ENCODE measurements at places on chromosomes 4 and X.

- no peak for DNase-seq
Observed at GRCh38 chr4:175875993-175876771, 64.1 kb upstream of the GPM6A start.

DNA sequence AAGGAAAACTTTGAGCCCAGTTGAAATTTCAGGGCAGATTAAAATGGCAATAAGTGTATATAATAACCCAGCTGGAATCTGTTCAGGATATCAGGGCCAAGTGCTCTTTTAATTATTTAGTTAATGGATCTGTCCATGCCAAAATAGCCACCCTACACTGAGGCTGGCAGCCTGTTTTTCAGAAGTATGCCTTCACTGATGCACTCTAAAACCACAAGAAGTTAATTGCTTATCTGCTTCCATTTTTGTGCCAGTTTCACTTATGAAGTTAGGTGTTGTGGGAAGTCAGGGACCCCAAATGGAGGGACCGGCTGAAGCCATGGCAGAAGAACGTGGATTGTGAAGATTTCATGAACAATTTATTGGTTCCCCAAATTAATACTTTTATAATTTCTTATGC lies 960.3 kb downstream of the C4orf33 start:
- DNase-seq: no peak

GRCh38 chr4:87975466-87975865 lies at the start of gene SPP1:
Gene SPP1, plus strand, starts transcription at chr4:87975714. Its CDS starts 1,182 bp downstream, at chr4:87976896.
- no peak for DNase-seq

GRCh38 chr4:27779827-27780226 lies 919.2 kb downstream of the STIM2 start:
- no peak for DNase-seq

DNA sequence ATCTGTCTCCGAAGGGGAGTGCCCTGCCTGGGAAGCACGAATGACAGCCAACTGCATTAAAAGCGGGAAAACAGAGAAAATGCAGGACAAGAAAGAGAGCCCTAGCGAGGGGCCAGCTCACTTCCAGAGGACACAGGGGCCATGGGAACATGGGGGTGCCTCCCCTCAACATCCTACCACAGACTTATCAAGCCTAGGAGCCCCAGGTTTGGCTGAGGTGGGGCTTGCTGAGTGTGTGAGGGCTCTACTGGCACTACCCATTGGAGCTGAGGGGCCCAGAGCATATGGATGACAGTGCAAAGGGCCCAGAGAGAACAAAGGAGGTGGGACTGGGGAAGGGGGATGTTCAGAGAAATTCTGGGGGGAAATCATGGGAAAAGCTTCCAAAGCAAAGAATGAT lies 101.8 kb downstream of the PJA1 start:
- DNase-seq: no peak

DNA sequence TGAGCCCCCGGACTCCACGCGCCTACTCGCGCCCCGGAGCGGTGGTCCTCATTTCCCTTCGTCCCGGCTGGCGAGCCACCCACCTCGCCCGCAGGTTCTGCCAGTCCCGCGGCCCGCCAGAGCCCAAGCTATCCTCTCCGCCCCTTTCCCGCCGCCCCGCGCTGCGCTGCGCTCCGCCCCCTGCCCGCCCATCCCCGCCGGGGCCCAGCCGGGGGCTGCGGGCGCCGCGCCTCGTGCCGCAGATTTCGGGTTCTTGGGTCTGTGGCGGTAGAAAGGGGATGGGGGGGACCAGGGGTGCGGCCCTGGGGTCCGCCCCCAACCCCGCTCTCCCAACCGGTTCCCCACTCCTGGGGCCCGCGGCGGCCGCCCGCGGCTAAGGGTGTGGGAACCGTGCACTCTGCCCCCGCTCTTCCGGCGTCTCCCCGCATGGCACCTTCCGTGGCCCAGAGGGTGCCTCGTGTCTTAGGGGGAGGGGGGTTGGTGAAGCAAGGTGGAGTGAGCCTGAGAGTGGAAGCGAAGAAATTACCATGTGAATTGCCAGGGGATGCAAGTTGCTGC lies 650.8 kb upstream of the DIPK2B start:
- peak; percentile 54 for DNase-seq

GRCh38 chr4:127006446-127006877 lies 626.3 kb upstream of the INTU start:
- DNase-seq: no peak

- DNase-seq: no peak
Observed at GRCh38 chr4:87414816-87415215, 7.6 kb upstream of the NUDT9 start.
